NCI-H2081 (cell line): ENCODE measurements at places on chromosomes 1 and 21.

- no peak for DNase-seq
These were observed 415.4 kb downstream of the LMO4 start for GRCh38 chr1:87744056-87744455.

- DNase-seq: no peak
These were observed 251.8 kb upstream of the VAMP3 start for GRCh38 chr1:7519181-7519860.

DNA sequence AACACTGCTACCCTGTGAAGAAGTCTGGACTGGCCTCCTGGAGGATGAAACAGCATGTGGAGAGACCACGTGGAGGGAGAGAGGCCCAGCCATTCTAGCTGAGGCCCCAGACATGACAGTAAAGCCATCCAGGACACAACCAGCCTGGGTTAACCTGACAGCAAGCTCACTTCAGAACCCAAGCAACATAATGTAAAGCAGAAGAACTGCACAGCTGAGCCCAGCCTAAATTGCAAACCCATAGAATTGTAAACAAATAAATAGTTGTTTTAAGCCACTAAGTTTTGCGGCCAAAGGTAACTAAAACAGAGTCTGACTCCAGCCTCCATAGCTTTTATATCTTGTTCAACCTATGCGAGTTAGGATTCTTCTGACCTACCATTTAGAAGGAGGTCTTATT, 97.2 kb upstream of the L1TD1 start:
- no peak for DNase-seq

GRCh38 chr21:40210251-40210650, 343.0 kb downstream of the PCP4 start:
- DNase-seq: no peak

- DNase-seq: peak; percentile 20
These were observed 272.5 kb downstream of the RRAGC start for GRCh38 chr1:38586993-38587646.

DNA sequence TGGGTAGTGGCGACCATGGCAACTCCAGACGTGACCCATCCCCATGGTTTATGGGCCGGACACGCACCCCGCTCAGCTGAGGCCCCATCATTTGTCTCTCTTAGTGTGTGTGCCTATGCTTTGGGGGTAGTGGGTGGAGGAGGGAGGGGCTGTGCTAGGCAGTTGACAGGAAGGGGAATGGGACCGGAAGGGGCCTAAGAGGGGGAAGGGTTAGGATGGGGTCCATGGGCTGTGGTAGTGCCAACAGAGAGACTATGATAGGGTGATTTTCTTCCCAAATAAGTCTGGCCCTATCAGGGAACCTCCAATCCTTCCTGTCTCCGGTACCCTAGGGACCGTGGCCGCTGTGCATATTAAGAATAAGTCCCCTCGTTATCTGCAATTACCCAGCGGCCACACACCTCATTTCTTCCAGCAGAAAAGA, 9.9 kb downstream of the DMAP1 start:
- DNase-seq: no peak

DNA sequence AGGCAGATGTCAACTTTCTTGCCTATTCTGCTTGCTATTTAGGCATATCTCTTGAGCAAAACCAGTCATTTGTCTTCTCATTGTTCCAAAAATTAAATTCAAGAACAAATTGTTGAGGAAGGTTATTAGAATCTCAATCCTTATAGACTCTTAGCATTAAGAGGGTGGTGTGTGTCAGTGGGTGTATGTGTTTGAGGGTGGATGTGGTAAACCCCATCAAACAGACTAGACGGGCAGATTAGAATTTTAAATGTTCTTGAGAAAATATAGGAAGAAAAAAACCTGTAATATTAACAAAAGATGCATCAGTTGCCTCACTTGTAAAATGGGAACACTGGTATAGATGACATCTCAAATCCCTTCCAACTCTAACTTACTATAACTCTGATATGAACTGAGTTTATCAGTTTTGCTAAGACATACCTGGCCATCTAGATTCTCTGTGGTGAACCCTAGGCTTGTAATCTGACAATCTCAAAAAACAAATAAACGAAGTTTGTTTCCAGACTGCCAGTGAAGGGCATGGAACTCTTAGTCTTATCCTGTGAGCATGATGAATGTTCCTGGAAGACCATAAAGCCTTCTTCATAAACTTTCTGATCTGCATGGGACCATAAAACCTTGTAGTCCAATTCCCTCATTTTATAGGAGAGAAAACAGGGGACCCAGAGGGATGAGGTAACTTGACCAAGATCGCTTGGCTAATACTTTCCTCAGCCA, 176.3 kb upstream of the SGIP1 start:
- no peak for DNase-seq

GRCh38 chr1:79044974-79045650, 38.6 kb upstream of the ADGRL4 start:
- no peak for DNase-seq

- no peak for DNase-seq
These were observed 56.8 kb upstream of the PDE9A start for GRCh38 chr21:42596657-42597056.

DNA sequence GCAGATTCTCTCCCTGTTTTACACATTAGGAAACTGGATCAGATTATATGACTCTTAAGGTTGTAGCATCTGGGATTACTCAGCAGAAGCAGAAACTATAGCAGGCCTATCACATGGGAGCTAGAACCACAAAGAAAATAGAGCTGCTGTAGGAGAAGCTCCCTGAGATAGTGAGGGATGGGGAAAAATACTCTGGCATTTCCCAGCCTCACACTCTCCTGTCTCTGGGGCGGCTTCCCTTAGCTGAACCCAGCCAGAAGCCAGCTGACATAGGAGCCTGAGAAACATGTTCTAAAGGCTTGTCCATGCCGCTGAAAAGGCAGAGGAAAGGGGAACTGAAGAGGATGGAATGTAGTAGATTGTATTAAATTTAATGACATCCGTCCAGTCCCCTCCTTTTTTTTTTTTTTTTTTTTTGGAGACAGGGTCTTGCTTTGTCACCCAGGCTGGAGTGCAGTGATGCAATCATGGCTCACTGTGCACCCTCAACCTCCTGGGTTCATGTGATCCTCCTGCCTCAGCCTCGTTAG, 76.8 kb upstream of the DNAJC6 start:
- DNase-seq: no peak

DNA sequence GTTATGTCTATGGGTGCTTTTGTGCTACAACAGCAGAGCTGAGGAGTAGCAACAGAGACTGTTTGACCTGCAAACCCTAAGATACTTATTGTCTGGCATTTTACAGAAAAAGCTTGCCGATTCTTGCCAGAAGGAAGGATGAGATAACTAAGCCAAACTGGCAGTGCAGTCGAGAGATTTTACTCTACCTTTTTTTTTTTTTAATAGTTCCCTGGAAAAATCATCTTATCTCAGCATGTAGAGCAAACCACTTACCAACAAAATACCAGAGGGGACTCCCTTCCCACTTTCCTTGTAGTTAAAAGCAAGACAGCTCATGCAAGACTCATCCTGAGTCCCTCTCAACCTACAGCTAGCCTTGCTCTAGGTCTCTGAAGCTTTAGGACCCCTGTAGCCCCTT, 132.9 kb downstream of the SYT2 start:
- DNase-seq: no peak

DNA sequence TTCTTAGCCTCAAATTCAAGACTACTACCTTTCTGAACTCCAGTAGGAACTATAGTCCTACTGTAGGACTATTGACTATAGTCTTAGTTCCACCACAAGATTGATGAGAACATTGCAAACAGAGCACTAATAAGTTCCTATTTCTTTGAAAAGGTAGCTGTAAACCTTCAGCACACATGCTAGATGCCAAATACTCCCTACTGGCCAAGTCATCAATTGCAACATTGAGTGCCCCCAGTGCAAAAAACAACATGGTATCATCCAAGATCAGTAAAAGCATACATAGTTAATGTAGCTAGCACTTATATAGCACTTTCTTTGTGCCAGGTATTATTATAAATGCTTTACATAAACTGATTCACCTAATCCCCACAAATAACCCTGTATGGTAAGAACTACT, 99.8 kb downstream of the MRPL39 start:
- no peak for DNase-seq

DNA sequence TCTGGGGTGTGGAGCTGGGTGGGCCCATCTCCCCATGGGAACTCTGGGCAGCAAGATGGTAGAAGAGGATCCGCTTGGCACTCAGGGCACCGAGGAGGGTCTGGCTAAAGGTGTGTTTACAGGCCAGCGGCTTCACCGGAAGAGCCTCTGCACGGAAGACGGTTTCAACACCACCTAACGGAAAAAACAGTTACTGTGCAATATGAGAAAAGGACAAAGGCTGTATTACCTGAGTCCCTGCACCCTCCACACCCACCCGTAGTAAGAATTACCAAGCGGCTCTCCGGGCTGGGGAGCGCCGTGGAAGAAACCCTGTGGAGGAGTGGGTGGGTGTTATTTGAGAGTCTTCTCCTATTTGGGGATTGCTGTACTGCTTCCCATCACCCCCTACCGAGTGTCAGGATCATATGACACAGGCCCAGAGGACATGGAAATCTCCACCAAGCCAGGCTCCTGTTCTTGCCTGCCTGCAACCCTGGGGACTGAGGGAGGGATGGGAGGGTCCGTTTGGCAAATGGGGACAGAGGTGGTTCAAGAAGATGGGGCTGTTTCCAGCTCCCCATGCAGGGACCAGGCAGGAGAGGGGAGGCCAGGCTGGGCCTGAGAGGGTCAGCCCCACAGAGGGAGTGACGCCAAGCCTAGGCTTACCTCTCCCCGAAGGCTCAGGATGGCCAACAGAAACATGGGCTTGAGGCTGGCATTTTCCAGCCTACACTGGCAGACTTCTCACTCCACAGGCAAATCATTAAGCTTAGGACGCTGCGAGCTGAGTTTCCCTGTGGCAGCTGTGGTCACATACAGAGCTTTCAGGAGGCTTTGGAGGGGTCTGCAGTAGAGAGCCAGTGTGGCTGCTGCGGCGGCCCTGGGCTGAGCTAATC, 203.5 kb upstream of the TMEM51 start:
- no peak for DNase-seq

DNA sequence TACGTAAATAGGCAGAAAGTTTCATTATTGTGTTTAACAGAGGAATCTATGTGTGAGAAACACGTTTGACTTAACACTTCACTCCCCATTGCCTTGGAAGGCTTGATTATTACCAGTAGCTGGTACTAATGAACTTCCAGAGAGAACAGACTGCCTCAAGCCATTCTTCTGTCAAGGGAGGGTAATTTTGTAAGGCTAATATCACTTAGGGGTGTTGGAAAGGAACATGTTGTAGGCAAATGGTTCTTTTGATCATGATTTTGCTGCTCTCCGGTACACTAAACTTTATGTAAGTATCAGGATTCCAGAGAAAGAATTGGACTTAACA, 1.8 kb downstream of the LAMC1 start:
- DNase-seq: no peak
